ENCODE measurements at places on chromosomes 2 and 18.

DNA sequence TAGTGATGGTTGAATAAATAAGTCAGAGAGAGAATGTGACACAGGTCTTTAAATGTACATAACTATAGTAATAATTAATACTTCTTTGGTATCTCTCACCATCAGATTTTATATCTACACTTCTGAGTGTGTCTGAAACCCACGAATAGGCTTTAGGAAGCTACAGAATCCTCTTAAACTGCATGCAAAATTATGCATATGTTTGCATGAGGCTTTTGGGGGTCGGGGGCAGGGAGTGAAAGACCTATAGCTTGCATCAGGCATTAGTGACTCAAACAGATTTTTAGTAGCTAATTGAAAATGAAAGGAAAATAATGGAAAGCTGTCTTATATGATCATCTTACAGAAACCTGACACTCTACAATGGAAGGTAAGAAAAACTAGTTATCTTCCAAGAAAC lies 14.9 kb downstream of the LRPPRC start:
- no peak for DNase-seq

DNA sequence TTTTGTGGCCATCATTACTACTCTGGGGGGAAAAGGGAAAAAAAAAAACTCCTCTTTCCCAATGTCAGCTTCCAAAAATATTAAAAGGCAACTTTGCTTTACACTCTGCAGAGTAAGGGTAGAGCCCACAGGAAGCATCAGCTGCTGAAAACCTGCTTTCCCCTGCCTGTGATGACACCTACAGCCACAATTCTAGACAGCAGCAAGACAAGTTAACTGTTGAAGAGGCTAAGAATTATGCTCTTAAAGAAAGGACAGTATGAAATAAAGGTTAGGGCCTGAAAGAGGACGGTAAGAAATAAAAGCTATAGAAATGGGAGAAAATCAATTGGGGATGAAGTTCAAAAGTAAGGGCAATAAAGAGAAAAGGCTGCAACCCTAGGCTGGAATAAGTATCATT lies 3.0 kb downstream of the PDE11A start:
- no peak for DNase-seq

DNA sequence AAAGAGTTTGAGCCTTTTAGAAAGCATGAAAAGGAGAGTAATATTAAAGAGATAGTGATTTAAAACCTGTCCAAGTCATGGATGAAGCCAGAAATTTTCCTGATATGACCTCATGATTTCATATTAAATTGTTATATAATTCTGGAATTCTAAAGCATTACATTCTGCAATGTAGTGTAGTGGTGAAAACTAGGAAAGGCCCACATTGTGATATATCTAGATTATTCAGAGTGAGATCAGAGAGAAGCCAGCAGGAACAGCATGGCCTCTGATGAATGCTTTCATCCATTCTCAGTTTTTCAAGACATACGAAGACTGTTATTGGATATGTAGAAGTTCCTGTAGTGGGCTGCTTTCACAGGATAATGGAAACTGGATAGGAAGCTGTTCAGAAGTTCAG lies 98.8 kb downstream of the LCLAT1 start:
- no peak for DNase-seq

DNA sequence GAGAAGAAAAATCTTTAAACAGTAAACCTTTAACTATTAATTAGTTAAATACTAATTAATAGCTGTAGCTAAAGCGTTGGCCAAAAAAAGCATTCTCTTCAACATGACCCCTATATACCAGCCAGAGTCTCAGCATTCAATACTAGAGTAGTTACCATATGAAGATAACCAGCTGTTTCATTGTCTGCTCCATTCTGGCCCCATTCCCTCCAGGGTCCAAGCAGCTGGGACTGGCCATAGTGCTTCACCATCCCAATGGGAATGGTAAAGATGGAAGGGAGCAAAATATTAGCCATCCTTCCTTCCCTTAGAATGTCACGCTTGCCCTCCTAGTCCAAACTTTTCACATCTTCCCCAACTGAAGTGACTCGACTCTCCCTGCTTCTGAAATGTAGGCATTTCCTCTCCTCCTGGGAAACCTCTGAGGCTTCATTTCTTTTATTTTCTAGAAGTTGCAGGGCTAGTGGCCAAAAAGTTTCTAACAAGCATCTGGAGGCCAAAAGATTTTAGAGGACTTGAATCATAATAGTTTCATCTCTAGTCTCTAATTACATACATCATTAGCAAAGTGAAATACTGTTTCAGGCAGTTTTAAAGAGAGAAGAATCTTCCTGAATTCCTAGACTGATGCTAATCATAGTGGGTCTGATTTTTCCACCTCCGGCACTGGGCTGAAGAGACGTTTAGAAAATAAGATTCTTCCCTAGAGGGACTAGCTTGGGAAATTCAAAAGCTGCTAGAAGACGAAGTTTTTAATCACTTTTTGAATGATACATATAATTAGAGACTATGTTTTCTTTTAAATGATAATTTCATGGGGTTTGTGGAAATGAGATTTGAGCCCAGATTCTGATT lies 52.7 kb downstream of the CCDC68 start:
- no peak for DNase-seq

- no peak for DNase-seq
Measured at GRCh38 chr2:67702937-67703336, 305.8 kb downstream of the ETAA1 start.

GRCh38 chr18:70489986-70490933 lies 201.4 kb downstream of the SOCS6 start:
- no peak for DNase-seq

DNA sequence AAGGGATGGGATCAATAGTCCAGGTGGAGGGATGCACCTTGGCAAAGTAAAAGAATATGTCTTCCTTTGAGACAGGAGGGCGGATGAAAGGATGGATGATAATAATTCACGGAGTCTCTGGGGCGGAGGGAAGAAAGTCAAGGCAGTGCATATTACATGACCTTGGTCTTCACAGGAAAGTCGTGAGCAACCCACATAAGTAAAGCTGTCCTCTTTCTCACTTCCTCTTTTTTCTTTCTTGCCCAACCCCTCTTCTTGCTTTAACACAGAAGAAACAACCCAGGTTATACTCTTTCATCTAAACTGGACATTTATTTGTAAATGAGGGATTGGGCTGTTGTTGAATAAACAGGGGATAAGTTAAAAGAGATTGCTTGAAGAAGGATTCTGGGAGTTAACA lies 168.7 kb upstream of the SKOR2 start:
- DNase-seq = no peak

DNA sequence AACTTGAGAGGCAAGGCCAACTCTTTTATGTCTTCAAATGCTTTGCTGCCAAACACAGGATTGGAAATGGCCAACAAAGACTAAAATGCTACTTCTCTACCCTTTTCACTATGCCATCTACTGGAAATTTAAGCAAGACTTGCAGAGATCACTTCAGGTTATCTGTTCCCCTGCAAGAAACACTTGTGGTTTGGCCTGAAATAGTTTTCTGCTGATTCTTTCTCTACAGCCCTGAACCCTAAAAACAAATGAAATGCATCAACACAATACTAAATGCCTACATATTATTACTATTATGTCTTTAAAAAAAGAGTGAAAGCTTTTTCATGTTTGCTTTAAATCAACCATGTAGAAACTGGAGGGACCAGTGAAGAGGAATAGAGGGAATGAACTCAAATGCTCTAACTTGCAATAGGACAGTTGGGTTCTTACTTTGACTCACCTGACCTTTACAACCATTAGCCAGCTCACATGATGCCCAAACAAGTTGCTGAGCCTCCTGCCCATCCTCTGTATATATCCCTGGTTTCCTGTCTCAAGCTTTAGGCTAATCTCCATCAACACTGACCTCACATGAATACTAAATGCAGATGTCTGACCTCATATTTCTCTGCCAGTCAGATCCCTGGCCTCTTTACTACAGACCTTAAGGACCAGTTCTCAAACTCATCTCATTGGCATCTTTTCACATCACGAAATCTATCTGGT lies 17.5 kb upstream of the ADAM17 start:
- no peak for DNase-seq

- no peak for DNase-seq
Measured at GRCh38 chr2:157345647-157346389, 20.2 kb upstream of the ERMN start.

DNA sequence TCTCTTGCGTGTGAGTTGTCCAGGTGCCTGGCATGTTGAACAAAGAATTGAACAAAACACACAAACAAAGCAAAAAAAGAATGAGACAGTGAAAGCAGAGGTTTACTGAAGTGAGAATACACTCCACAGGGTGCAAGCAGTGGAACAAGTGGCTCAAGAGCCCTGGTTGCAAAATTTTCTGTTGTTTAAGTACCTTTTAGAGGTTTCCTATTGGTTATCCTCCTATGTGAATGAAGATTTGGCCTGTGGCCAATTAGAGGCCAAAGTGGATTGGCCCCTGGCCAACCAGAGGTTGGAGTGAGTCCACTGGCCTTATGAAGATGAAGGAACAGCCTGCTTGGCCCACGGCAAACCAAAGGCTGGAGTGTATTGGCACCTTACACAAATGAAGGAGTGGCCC lies 1188.5 kb upstream of the NRXN1 start:
- no peak for DNase-seq

- DNase-seq = no peak
Measured at GRCh38 chr2:10101491-10101890, 21.0 kb upstream of the RRM2 start.

GRCh38 chr2:27946530-27947060 lies 56.1 kb downstream of the BABAM2 start:
- DNase-seq = no peak

GRCh38 chr2:16243411-16243996 lies 303.2 kb downstream of the MYCN start:
- DNase-seq = no peak

- no peak for DNase-seq
Measured at GRCh38 chr2:38498045-38498481, 104.7 kb downstream of the HNRNPLL start.

DNA sequence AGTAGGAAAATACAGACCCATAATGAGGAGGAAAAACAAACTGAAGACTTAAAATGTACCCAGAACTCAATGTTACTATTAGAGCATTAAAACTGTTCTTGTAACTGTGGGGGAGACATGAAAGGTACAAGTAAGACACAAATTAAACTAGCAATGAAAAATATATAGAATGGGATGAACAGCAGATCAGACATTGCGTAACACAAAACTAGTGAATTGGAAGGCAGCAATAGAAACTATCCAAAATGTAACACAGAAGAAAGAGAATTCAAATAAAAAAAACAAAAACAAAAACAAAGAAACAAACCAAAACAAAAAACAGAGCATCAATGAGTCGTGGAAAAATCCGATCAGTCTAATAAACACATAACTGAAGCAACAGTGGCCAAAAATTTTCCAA lies 127.1 kb upstream of the CNGA3 start:
- no peak for DNase-seq

GRCh38 chr2:25286025-25286400 lies 55.7 kb downstream of the DNMT3A start:
- no peak for DNase-seq

DNA sequence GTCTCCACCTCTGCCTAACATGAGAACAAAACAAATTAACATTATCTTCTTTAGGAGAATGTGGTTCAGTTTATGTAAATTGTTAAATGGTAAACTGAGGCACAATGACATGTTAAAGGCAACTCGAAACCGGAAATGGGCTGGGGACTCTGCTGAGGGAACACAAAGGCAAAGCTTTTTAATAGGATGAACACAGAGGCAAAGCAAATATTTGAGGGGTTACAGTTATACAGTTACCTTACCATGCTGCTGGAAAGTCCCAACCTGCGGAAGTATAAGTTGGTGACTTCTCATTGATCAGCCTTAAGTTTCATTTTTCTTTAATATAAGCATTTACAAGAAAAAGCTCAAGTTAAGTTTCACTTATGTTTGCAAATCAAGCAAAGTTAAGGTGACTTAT lies 195.0 kb downstream of the DLGAP1 start:
- DNase-seq = no peak

DNA sequence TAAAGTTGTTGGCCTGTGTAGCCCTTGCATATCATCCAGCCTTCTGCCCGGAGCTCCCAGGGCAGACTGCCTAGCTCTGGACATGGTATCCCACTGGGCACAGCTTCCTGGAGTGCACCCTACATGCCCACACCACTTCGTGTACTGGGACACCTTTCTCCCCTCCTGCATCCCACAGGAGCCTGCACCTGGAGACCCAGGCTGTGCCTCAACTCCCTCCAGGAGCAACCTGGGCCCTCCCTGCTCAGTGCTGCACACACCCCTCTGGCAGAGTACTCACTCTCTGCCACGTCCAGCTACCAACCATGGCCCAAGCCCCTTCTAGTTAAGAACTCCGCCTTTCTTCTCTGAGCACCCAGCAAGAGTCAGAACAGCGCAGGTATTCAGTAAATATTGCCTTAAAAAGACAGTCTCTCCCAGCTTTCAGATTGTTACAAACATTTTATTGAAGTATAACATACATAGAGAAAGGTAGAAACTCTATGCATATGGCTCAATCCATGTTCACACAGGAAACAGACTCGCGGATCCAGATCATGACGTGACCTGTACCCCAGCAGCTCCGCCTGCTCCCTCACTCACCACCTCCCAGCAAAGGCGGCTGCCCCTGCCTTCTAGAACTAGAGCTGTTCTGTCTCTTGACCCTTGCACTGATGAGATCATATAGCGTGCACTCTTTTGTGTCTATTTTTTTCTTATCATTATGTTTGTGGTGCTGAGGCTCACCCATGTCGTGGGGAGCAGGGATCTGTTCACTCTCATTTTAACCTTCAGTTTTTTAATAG lies 98.4 kb upstream of the MYCN start:
- no peak for DNase-seq

GRCh38 chr2:113126845-113127645 lies at the start of gene IL1RN:
TSS of gene IL1RN (plus strand) at chr2:113127598. CDS start at chr2:113127625, 27 bp downstream.
- DNase-seq = no peak

- no peak for DNase-seq
Measured at GRCh38 chr2:10541775-10542432, 93.8 kb upstream of the ODC1 start.

- DNase-seq = no peak
Measured at GRCh38 chr2:106565599-106565998, 78.4 kb downstream of the CD8B2 start.

DNA sequence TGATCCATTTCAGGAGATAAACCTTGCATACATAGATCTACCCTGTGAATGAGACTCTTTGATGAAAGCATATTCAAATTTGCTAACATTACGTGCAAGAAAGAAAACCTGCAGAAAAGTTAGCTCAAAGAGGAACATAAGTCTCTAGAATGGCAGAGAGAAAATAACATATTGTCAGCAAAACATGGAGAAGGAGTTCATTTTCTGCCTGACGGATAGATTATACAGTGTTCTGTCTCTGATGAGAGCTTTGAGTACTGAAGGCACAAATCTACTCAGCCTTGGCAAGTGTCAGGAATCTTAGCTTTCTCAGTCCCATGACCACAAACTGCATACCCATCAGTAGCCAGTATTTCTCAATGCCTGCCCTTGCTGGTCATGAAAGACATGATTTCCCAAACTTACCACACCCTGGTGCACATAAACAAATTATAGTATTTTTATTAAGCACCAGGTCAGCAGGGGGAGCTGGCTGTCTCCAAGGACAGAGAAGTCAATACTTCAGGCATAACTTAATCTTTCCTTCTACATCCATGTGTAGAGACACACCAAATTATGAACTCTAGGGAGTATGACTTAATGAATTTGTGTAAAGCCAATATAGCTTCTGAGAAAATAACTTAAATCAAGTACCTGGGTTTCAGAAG lies 401.2 kb upstream of the SOX11 start:
- no peak for DNase-seq

GRCh38 chr2:88442061-88442460 lies 10.4 kb downstream of the FOXI3 start:
- no peak for DNase-seq
